Substantia nigra (tissue), 51 donors: ENCODE measurements at places on chromosomes 3 and 15.

DNA sequence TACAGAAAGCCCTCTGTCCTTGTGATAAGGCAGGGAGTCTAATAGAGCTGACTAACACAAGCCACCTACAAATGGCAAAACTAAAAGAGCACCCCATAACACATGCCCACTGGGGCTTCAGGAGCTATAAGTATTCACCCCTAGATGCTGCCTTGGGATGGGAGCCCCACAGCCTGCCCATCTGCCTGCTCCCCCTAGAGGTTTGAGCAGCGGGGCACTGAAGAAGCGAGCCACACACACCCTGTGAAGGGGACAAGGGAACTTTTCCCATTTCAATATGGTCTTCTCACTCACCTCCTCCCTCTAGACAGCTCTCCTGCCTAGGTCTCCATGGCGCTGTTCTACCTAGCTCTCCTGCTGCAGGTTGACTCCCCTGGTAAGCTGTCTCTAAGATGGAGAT is 261.0 kb downstream of the SHQ1 start:
- no peak for DNase-seq

- peak; percentile 15 for DNase-seq
Observed at GRCh38 chr3:135895106-135895733, 70.3 kb upstream of the PPP2R3A start.

GRCh38 chr3:28752290-28752689 is 403.7 kb upstream of the AZI2 start:
- no peak for DNase-seq

GRCh38 chr3:141788149-141788548 is 24.9 kb downstream of the GRK7 start:
- no peak for DNase-seq

DNA sequence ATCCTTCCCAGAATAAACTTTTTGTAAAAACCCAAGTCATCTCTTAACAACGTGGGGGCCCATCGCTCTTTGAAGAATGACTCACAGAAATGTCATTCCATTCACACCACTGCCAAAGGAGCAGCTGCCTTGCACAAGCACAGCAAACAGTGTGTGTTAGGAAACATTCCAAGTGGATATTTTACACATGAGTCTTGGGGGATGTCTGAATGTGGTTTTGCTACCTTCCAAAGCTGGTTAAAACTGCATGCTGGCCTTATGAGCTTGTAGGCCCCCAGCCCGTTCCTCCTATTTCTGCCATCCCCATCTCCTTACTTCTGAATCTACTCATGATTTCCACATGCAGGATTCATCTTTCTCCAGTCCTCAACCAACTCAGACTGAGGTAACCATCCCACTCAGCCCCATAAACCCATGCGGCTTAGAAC is 130.8 kb downstream of the CPNE4 start:
- DNase-seq = no peak

DNA sequence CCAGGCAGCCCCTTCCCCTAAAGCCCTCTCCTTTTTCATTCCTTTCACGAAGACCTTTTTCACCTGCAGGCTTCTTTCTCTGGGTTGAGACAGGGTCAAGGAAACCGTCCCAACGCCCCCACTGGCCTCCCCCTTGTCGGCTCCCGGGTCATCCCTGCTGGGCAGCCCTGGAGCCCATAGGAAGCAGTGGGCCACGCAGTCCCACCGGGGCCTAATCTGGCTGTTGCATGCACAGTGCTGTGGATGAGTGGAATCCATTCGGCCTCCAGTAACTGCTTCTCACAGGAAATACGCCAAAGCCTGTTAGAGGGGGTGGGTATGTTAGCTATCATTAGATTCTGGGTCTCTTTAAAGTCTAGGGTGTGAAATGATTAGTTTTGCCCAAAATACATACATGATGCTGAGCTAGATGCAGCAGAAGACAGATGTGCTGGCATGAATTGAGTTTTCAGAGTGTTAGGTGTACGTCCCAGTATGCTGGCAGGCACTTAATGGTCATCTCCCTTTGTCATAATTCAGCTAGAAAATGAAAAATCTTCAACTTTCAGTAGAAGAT is 16.6 kb downstream of the LYSMD4 start:
- no peak for DNase-seq

GRCh38 chr3:169323578-169324451 is 339.7 kb downstream of the MECOM start:
- no peak for DNase-seq

- DNase-seq = peak; percentile 56
Observed at GRCh38 chr3:182092662-182093262, 381.0 kb downstream of the SOX2 start.

DNA sequence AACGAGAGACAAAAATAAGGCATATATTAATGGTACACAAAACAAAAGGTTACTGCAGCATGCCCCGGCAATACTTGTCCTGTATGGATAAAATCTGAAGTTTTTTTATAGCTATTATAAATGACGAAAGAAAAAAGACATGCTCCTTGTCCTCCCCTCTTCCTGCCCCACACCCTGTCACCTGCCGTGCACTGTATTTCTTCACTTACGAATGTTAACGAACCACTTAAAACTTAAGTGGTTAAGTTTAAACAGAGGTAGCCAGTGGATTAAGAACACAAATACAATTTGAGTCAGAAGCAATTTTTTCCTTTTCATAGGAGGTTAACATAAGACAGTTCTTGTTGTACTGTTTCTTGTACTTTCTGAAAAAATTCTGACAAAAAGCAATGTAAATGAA is 799.1 kb upstream of the NECTIN3 start:
- no peak for DNase-seq

DNA sequence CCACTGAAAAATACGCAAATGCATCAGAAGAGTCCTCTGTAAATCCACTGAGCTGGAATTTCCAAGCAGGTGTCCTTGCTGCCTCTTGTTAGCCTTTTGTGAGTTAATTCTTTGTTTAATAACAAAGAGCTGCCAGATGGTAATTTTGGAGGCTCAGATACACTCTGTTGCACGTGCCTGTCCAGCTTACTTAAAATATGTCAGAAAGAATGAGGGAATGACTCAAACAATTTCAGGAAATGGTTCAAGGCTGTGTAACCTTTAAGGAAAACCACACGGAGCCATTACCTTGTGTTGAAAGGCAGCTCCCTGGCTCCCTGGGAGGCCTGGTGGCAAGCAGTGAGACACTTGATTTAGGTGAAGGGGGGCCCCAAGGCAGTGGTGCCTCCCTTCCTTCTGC is 302.2 kb upstream of the CTDSPL start:
- DNase-seq = no peak

DNA sequence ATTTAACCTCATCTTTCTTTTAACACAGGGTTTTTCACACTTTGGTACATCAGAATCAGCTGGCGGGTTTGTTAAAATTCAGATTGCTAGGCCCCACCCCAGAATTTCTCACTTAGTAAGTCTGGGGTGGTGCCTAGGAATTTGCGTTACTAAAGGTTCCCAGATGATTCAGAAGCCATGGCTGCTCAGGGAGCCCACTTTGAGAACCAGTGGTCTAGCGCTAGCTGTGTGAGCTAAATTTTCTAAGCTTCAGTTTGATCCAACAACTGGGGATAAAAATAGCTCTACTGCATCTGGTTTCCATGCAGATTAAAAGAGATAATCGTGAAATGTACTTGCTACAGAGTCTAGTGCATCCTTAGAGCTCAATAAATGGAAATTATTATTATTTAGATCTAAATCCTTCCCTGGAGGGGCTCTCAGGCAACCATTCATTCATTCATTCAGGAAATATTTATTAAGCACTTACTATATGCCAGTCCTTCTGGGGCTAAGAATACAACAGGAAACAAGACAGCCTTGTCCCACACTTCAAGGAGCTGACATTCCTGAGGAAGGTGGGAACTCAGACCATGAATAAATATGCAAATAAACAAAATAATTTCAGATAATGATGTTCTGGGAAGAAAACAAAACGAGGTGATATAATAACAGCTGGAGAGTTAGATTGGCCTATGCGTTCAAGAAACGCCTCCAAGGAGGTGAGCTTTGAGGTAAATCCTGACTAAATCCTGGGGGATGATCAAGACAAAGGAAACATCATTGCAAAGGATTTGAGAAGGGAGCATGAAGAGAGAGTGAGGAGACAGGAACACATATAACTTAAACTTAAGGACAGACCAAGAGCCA is 3.9 kb upstream of the CIDEC start:
- DNase-seq = no peak

GRCh38 chr3:124833710-124834332 is 53.3 kb downstream of the ITGB5 start:
- no peak for DNase-seq

DNA sequence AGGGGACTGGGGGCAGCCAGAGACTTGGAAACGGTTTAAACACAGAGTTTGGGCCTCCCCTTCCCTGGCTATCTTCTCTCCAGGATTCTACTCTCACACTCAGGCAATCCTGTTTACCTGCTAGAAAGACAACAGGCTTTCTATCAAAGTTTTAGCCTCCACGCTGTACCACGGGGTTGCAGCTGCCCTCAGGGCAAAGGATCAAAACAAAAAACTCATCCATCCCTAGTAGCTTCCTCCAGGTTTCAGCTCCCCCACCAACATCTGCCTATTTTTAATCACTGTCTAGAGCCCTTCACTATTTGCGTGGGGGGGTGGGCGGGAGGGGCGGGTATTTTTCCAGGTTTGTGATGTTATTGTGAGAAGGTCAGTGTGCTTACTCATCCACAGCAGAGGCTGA is 286.8 kb upstream of the TRIM42 start:
- DNase-seq = no peak

GRCh38 chr3:61158216-61158615 is 93.0 kb downstream of the FHIT start:
- no peak for DNase-seq

DNA sequence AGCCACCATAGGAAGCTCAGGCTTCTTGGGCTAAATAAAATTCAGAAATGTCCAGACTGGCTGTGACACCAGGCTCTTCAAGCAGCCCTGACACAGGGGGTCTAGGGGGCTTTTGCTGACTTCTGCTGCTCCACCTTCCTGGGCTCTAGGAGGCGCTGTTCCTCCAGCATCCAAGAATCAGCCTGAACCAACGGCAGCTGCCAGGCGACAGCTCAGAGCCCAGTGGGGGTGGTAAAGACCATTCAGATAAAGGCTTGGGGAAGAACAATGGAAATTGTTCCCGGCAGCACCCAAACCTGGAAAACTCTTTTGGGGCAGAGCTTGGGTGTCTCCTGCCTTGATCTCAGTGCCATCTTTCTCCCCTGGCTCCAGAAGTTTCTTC is 21.6 kb upstream of the PSTPIP1 start:
- no peak for DNase-seq

DNA sequence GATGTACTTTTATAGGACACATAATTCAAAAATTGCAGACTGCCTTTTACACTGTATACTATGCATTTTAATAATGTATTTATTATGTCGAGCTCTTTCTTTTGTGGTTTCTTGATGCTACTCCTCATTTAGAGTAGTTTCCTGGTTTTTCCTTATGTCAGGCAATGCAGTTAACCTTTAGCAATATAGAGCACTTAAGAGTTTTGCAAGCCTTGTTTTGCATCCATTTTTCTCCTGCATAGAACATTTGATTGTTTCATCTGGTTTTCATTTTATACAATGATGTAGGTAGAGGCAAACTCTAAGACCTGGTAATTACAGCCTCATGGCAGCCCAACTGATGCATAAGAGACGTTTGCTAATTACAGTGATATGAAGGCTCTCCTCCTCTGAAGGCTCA is 86.3 kb downstream of the PDZRN3 start:
- DNase-seq = no peak

DNA sequence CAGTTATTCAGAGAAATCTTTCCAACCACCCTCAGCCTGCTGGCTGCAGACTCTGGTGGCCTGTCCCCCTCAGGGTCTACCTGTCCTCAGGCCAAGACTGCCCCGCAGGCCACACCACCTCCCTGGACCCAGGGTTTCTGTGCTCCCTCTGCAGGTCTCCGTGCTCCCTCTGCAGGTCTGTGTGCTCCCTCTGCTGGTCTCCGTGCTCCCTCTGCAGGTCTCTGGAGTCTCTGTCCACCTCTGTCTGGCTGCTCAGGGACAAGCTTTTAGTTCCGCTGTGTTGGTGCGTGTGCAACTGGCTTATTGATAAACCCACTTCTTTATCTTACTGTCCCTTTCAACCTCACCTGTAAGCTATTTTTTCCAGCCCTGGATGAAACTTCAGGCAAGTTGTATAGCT is 30.1 kb downstream of the BDH1 start:
- no peak for DNase-seq

- DNase-seq = no peak
Observed at GRCh38 chr3:69828817-69829216, 89.6 kb downstream of the MITF start.

DNA sequence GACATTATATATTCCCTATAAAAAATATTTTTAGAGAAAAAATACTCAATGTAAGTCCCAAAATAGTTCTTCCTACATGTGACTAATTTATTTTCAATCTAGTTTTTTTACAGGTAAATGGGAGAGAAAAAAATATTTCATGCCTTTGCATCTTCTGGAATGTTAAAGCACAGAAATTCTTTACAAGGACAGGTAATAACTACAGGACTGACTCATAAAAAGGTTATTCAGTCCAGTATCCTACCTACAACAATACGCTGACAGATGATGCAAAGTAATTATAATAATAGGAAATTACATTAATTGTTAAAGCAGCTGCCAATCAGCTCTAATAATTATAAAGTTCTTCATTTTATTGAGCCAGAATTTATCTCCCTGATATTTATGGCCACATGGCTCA is 147.5 kb downstream of the MYO9A start:
- DNase-seq = no peak

DNA sequence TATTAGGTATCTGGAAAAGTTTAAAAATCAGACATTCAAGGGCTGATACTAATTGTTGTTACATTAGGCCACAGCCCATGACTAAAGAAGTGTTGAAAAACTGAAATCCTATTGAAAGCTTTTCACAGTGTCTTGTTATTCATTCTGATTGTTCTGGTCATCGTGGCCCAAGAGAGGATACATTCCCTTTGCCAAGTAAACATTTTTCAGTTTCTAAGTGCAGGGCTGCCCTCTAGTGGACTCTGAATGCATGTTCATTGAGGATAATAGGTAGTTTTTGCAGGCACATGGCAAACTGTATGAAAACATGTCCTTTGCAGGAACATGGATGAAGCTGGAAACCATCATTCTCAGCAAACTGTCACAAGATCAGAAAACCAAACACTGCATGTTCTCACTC is 181.1 kb downstream of the MYRIP start:
- no peak for DNase-seq

DNA sequence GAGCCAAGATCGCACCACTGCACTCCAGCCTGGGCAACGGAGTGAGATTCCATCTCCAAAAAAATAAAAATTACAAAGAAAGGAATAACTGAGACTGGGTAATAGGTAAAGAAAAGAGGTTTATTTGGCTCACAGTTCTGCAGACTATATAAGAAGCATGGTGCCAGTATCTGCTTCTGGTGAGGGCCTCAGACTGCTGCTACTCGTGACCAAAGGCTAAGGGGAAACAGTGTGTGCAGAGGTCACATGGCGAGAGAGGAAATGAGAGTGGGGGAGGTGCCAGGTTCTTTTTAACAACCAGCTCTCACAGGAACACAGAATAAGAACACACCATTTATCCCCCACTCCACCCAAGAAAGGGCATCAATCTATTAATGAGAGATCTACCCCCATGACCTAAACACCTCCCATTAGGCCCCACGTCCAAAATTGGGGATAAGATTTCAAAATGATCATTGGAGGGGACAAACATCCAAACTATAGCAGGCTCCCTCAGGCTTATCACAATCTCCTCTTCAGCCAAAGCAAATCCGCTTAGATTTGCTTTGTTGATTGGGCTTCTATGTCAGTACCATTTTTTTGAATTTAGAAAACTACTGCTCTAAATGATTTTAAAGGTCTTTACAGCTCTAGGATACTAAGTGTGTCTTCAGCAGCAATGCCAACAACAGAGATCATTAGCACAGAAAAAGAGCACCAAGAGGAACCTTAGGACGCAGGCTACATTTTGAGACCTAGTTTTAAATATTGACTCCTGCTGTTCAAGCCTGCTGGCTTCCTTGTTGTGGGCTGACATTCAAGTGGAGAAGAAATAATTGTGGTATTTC is 84.2 kb upstream of the TBL1XR1 start:
- DNase-seq = no peak
